ENCODE measurements at places on chromosomes 1 and 21.

- no peak for DNase-seq
Observed at GRCh38 chr1:36625935-36626310, 143.2 kb upstream of the CSF3R start.

- DNase-seq: no peak
Observed at GRCh38 chr1:34928699-34929496, 552 bp downstream of the DLGAP3 start.

- DNase-seq: no peak
Observed at GRCh38 chr1:59692591-59692990, 122.2 kb upstream of the HOOK1 start.

DNA sequence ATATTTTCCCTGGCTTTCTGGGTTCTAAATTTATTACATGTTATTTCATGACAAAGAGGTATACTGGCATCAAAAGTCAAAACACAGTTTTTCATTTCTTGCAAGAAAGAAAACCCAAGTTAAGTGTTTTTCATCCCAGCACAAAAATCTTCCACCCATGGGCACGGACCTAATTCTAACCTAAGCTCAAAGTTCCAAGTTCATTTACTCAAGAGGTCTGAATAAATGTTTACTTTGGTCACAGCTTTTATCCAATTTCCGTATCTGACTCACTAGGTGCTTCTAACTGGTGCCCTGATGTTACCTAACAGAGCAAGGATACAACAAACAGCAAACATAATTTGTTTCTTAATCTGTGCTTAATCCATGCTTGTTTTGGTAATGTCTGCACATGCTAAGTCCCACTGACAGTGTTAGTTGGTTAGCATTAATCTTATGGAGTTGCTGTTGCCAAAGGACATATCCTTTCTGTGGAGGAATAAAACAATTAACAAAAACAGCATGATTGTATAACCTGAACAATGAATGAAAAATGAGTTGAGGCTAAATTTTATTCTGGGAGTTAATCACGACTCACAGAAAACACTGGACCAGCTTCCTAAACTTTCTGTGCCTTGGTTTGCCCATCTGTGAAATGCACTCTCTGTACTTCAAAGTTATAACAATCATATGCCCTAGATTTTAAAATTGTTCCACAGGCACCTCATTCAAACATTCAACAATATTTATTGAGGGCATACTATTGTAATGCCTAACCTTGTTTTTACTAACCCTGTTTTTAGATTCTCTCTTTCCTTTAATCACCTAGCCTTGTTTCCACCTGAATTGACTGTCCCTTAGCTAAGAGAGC is 4.2 kb upstream of the CHD1L start:
- DNase-seq: peak; percentile 58

- DNase-seq: no peak
Observed at GRCh38 chr21:30058928-30059327, 107.7 kb downstream of the CLDN17 start.

DNA sequence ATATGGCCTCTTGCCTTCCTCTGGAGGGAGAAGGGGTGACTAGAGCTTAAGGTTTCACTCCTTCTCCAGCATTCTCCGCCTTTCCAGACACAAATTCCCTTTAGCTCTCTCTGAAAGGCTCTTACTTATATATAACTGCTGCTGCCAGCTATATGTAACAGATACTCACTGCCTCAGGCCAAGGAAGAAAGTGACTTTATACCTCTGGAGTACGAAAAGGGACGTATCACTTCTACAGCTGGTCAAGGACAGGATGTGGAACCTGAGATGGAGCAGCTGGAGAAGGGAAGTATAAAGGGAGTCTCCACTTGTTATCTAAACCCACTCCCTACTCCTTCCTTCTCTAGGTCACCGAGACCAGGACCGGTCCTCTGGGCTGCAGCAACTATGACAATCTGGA is 102.4 kb downstream of the BRINP2 start:
- DNase-seq: no peak

GRCh38 chr1:180187626-180188025 is 33.0 kb downstream of the QSOX1 start:
- DNase-seq: no peak

- no peak for DNase-seq
Observed at GRCh38 chr1:232487236-232487635, 142.7 kb downstream of the SIPA1L2 start.

DNA sequence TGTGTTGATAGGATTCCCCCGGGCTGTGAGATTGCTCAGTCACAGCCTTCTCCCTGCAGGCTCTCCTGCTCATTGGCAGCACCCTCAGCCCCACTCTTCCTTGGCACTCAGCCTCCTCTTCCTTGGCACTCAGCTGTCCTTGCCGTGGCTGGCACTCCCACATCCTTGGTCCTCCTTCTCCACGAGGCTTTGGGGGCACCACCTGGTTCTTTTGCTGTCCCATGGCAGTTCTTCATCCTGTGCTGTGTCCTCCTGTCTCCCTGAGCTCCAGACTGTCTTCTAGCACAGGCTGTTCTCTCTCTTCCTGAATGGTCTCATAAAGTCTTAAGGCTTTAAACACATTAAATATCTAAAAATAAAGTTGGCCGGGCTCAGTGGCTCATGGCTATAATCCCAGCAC is 27.0 kb downstream of the PKNOX1 start:
- DNase-seq: no peak

DNA sequence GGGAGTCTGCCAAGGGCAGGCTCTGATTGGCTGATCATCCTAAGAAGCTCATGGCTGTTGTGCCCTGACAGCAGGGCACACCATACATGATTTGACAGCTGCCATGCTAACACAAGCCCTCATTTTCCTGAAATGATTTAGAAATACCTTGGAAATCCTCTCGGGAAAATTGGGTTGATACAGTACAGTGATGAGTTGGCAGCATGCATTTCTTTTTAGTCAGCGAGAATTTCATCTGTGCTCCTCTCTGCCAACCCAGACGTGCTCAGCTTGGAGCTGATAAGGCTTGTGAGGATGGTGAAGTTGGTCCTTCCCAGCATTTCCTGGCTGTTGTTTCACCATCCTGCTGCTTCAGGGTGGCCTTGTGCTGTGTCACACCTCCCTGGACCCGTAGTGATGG is 22.6 kb upstream of the KCNQ4 start:
- no peak for DNase-seq

DNA sequence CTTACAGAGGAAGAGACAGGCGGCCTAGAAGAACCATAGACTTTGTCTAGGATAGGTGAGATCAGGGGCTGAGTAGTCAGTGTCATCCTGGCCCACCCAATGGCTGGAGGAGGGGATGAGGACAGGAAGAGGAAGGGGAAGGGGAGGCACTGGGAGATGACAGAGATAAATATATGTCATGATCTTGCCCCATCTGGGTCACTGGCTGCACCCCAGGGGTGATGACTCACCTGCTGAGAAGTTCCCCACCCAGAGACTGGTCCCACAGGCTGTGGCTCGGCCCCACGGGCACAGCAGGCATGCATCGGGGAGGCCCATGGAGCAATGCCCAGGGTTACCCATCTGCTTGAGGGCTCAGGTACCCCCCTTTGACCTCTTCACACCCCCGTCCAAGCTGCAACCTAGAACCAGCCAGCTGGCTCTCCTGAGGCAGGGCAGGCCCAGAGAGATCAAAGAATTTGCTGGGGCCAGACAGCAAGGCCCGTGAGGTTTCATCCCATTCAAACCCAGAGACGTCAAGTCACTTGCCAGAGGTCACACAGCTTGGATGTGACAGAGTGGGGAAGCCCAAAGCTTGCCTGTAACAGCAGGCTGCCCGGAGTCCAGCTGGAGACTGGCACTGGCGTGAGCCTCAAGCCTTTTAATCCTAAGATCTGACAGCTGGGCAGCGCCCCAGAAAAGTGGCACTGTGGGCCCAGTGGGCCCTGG is 34.7 kb upstream of the CASZ1 start:
- DNase-seq: no peak

DNA sequence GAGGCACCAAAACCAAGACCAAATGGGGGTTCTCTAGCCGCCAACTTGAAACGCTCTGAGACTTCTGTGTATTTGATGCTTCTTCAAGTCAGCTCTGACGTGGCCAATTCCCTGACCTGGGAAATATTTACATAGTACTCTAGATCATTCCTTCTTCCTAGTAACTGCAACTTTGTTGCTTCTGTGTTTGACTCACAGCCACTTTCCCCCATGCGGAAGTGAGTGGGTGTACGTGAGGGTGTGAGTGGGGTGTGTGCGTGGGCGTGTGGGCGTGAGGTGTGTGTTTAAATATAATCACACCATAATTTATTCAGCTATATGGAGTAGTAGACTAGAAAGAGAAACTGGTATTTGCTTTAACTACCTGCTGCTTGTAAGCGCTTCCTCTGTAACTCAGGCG is 111.0 kb downstream of the TAS1R2 start:
- DNase-seq: no peak

DNA sequence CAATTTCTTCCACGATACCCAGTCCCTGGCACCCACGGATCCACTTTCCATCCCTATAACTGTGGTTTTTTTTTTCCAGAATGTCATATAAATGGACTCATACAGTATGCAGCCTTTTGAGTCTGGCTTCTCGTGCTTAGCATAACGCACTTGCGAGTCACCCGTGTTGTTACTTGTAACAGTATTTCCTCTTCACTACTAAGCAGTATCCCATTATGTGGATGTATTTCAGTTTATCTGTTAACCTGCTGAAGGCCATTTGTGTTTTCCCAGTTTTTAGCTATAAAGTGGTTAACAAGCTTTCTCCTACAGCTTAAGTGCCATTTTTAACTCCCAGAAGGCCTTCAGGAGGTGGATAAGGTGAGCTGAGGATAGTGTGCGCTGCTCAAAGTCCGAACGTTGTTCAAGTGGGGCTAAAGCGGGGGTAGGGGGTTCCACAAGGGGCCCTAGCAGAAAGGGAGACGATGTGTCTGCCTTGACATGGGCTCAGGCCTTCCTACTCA is 829 bp downstream of the ADAR start:
- DNase-seq: peak; percentile 44

- DNase-seq: no peak
Observed at GRCh38 chr1:171506525-171507304, 21.4 kb downstream of the PRRC2C start.

DNA sequence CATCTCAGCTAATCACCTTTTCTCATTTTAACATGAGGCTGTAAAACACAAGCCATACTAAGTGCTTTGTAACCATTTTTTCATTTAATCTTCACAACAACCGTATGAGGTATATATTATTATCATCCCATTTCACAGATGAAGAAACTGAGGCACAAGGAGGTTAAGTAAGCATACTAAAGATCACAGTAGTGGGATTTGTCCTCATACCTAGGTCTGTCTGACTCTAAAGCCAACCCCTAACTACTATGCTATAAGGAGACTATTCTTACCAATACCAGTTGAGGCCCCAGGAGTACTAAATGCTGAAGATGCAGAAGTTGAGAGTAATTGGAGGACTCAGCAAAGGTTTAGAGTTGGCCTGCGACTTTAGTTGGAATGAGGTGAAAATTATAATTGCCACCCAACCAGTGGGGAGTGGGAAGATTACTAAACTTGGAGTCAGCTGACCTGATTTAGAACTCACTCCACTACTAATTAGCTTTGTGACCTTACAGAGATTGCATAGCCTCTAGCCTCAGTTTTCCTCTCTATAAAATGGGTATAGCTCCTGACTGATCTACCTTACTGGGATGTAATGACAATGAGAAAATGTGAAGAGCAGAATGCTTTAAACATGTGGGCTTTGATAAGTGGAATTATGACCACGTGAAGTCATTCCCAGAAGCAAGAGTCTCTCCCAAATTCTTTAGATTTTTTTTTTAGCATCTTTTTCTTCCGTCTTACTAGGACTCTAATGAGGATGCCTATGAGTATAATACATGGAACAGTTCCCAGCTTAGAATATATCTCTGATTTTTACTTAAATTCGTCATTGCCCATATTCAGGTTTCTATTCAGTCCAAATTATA is 85.8 kb upstream of the IPO9 start:
- no peak for DNase-seq

GRCh38 chr1:79131626-79132025 is 125.1 kb upstream of the ADGRL4 start:
- no peak for DNase-seq

DNA sequence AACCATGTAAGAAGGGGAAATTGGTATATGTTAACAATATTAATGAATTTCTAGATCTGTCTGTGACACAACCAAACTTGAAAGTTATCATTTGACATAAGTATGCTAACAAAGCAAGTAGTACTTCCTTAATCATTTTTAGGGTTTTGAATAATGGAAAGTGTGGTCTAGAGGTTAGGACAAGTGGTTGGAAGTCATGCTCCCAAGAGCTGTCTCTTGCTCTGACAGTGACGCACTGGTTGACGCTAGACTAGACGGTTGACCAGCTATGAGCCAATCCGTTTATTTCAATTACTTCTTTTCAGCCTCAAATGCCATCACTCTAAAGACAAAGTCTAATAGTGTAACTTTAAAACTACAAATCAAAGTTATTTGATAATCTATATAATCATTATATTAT is 20.7 kb upstream of the RGS1 start:
- DNase-seq: no peak

GRCh38 chr1:30273021-30273325 is 450.4 kb downstream of the MATN1 start:
- no peak for DNase-seq

DNA sequence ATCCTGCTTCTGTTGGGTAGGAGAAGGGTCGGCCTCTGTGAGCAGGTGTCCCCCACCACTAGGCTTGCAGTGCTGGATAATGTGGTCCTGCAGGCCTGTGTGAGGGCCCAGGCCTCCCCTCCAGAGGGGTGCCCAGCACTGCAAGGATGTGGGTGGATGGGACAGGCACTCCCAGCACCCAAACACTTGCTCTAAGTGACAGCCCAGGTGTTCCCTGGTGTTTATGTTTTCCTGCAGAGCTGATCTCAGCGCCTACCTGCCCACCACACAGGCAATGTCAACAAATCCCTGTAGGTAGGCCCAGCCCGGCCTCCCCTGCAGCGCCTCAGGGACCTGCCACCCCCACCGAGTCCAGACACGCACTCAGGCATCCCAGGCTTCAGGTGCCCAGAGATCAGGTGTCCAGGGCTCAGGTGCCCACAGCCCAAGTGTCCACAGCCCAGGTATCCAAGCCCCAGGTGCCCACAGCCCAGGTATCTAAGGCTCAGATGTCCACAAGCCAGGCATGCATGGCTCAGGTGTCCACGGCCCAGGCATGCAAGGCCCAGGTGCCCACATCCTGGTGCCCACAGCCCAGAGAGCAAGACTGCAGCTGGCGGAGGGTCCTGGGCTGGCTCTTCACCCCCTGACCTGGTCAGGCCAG is 59.2 kb downstream of the WNT9A start:
- DNase-seq: no peak

GRCh38 chr1:31580891-31581603 is 4.7 kb downstream of the TINAGL1 start:
- no peak for DNase-seq

DNA sequence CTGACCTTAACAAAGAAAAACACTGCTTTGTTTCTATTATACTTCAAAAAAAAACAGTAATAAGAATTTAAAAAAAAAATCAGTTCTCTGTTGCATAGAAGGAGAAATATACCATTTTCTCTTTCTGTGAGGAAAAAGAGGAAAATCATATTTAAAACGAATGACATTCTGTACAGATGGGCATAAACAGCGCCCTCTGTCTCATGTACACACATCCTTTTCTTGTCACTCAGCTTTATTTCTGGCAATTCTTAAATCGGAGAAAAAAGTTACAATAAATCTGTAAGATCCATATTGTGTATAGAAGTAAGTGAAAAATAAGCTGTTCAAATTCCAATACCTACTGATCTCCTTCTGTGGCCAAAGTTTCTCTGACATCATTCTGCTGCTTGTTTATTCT is 245.4 kb downstream of the SMYD3 start:
- no peak for DNase-seq

All from T47D (cell line).